Fibroblast of skin of right quadriceps (primary cell): ENCODE measurements at places on chromosomes 16 and 17.
A peak's percentile ranks its signal among the peaks of the same experiment; 100 is the strongest.

DNA sequence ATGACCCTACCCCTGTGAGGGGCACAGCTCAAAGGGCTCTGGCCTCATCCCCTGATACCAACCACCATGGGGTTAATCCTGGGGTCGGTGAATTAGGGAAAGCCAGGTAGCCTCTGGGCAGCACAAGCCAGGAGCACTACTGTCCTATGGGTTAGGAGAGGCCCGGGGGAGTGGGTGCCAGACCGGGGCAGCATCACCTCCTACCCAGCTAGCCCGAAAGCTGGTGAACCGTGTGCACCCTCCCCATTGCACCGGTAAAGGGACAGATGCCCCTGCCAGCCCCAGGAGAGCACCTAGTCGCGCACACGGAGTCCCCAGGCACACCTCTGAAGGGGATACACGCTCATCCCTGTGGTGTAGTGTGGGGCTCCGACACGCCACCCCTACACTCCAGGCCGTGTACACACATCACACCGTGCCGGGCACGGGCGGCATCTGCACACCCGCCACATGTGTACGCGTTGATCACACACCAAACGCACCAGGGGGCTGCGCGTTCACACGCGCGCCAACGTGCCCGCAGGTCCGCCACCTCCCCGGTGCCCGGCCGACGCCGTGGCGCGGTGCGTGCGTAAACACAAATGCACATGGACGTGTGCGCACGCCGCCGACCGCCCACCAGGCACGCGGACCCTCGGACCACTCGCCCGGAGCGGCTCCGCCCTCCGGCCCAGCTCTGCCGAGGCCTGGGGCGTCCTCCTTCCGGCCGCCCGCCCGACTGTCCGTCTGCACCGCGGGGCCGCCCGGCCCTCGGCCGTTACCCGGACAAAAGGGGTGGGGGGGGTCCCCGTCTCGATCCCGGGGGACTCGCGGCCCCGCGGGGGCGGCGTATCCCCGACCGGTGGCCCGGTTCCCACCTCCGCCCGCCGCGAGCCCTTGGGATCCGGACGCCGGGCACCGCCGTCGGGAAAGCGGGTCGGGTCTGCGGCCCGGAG is 785 bp downstream of the UBALD1 start:
- DNase-seq: peak; percentile 39

GRCh38 chr17:58089111-58089510 is 5.9 kb downstream of the DYNLL2 start:
- DNase-seq: no peak

DNA sequence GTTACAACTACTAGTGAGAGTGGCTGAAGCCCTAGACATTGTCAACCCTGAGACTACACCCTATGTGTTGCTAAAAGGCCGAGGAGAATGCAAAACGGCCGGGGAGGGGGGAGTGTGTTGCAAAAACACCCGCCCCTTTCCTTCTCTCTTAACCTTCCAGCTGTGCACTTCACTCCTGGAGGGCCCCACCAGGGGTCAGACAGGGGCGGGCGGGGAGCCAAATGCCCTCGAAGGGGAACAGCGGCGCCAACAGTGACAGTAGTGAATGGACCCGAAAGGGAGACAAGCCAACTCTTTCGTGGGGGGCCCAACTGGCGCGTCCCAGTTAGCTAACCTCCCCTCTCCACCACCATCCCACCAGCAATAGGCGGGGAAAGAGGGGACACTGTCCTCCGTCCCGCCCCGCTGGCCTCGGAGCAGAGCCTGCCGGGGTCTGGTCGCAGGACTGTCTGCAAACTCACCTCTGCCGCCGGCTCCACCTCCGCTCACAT is 352 bp downstream of the MARF1 start:
- peak; percentile 43 for DNase-seq

GRCh38 chr17:3639981-3640596 is 3.5 kb downstream of the CTNS start:
- DNase-seq: peak; percentile 42

DNA sequence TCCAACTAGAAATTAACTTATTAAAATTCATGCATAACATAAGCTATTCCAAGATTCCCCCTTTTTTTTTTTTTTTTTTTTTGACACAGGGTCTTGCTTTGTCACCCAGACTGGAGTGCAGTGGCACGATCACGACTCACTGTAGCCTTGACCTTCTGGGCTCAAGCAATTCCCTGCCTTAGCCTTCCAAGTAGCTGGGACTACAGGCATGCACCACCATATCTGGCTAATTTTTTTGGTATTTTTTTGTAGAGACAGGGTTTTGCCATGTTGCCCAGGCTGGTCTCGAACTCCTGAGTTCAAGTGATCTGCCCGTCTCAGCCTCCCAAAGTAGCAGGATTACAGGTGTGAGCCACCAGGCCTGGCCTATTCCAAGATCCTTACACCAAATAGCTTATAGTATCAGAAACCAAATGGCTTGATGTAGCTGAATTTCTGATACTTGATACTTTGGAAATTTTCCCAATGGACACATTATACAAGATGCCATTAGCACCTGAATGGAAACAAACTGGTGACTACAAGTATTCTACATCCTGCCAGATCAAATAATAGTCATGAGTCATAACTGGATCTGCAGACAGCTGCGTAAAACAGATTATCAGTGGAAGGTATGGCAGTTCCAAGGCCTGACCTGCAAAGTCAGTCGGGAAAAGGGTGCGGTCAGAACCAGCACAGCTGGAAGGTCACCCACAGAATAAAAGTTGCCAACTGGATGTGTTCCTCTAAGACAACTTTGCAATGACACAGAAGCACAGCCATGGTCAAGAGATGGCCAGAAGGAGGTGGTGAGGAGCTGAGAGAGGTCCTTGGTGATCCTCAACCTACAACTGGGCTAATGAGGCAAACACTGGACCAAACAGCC is 14.5 kb downstream of the TUBG1 start:
- no peak for DNase-seq

DNA sequence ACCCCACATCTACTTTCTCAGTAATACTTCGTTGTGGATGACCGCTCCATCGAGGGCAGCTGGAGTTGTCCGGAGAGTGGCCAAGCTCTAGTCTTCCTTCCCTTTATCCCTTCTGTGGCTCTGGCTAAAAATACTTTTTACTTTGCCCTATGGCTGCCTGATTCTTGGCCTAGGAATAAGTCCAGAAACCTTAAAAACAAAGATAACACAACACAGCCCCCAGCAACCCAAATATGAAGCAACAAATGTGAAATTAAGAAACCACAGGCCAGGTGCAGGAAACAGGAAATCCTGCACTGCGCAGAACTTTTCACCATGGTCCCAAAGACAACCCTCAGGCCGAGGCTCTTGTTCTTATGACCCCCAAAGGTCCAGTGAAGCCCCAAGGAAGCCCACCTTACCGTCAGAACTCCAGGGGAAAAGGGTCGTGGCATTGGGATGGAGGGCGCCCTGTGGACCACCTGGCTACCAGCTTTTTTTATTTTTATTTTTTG is 26.0 kb downstream of the TK2 start:
- DNase-seq: no peak

DNA sequence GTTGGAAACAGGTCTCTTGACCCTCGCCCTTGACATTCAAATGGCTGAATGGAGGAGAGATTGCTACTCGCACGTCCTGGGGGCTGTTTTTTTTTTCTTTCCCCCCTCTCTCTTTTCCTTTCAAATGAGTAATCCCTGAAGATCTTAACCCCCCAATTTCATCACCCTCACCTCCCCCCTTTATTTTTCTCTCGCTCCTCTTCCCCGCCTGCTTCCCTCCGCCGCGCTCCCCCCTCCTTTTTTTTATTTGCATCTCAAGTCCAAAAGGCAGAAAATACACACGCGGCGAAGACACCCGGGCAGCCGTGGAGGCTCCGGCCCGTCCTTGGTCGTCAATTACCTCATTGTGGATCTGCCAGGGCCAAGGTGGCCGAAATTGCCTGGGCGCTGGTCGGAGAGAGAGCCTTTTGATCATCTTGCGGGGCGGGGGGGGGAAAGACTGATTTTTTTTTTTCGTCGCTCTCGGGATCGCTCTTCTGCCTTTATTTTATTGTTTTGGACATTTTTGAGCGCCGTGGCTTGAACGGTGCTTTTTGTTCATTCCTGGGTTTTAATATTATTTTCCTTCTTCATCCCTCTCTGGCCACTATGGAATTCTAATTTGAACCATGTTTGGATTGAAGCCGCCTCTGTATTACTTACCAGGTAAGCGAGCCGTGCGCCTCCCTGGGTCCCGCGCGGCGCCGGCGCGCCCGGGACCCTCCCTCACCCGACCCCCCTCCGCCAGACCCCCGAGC is 57.2 kb upstream of the GSE1 start:
- DNase-seq: peak; percentile 73

GRCh38 chr16:54931120-54932014 is 702 bp downstream of the IRX5 start:
- peak; percentile 39 for DNase-seq

DNA sequence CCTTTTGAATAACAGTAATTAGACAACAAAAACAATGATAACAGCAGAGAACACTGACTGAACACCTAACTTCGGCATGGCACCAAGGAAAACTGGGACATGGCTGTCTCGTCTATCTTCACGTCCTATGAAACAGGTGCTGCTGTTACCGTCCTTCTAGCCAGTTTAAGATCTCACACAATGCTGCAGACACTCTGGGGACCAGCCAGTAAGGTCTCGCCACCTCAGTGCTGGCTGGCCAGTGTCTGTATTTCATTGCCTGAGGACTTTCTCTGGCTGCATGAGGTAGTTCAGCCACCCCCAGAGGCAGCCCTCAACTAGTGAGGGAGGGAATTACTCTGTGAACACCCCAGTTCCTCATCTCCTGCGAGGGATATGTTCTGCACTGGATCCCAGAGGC is 57.6 kb downstream of the AMFR start:
- DNase-seq: no peak

DNA sequence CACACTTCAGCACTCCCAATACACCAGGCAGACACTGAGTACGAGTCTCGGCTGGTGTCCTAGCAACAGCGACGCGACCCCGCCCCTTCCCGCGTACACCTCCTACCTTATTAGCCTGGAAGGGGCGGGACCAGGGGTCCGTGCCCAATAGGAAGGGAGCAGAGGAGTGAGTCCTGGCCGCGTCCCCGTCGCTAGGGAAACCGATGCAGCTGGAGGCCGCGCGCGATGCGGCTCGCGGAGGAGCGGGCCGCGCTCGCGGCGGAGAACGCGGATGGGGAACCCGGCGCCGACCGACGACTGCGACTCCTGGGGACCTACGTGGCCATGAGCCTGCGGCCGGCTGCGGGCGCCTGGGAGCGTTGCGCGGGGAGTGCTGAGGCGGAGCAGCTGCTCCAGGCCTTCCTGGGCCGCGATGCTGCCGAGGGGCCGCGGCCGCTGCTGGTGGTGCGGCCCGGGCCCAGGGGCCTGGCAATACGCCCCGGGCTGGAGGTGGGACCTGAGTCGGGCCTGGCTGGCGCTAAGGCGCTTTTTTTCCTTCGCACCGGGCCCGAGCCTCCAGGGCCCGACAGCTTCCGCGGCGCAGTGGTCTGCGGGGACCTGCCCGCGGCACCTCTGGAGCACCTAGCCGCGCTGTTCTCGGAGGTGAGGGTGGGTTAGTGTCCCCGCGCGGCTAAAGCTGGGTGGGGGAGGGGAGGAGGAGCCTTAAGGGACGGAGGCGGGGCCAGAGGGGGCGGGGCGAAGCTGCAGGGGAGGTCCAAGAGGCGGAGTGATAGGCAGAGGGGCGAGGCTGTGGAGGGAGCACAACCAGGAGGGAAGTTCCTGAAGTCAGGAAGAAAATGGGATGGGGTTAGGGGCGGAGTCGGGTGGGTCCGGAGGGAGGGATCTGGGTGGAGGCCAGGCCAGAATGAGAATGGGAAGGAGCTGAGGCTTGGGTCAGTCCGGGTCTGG is at the start of gene DNAH9:
Gene DNAH9 (plus strand): TSS at position 197 of the 948 bp plus-strand sequence. CDS start 29 bp downstream, at position 226.
- peak; percentile 70 for DNase-seq
